ENCODE measurements at places on chromosomes 5 and 9. TPM values are rescaled to one million over a fixed set of nuclear protein-coding genes. Genes with fewer than 3 reads are reported as not detected.

PCDHB14 gene
- total RNA-seq: 6.9 TPM

GAPVD1 gene
- total RNA-seq: 55.3 TPM

PCDHGA12 gene
- total RNA-seq: 3.5 TPM

PLCXD3 gene
- total RNA-seq: 1.3 TPM

GDA gene
- total RNA-seq: not detected

PRR16 gene
- total RNA-seq: not detected

PDE8B gene
- 0.85 TPM for total RNA-seq

FGF1 gene
- total RNA-seq: 0.71 TPM

CDKN2A gene
- not detected for total RNA-seq

DNA sequence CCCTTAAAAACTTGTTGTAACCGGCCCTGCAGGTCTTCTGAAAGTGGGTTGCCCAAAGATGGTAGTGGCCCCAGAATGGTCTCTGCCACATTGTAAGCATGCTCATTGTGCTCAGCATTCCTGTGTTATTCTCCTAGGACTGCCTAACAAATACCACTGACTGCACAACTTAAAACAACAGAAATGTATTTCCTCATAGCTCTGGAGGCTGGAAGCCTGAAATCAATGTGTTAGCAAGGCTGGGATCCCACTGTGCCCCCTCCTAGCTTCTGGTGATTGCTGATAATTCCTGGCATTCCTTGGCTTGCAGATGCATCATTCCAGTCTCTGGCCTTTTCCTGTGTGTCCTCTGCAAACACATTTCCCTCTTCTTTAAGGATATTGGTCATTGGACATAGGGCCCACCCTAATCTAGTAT lies 3.4 kb upstream of the GCNT4 start:
- peaks cover 11% of the 10 kb centered on the region for H3K4me1 ChIP-seq
- no peak overlapping the region for H3K4me3 ChIP-seq
- H3K36me3 ChIP-seq: no peaks in the 10 kb centered on the region
- peaks cover 31% of the 10 kb centered on the region for H3K27me3 ChIP-seq
- DNase-seq: no peak

- peak; percentile 49 for DNase-seq
- no peak overlapping the region for H3K27ac ChIP-seq
- H3K4me1 ChIP-seq: no peaks in the 10 kb centered on the region
- H3K27me3 ChIP-seq: peaks cover 10% of the 10 kb centered on the region
Measured at GRCh38 chr9:101758304-101758930, 20.0 kb upstream of the GRIN3A start.

DNA sequence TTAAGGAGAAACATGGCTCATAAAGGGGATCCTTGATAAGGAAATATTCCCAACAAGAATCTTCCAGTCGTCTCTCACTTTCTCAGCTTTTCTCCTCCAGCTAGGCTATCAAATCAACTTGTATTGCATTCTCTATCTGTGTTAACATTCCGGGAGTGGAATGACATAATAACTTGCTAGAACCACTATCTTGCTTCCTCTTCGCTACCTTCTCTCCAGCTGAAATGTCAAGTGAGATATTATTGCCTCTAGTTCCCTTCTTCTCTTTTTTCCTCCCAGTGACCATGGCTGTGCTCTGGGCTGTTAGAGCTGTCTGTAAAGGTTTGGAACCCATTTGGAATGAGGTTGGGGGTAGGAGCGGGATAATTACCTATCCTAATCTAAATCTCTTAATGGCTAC lies 1329.5 kb upstream of the WWC1 start:
- no peaks in the 10 kb centered on the region for H3K27me3 ChIP-seq
- H3K27ac ChIP-seq: no peak overlapping the region
- no peak for DNase-seq
- no peaks in the 10 kb centered on the region for H3K36me3 ChIP-seq
- H3K4me1 ChIP-seq: no peaks in the 10 kb centered on the region

DNA sequence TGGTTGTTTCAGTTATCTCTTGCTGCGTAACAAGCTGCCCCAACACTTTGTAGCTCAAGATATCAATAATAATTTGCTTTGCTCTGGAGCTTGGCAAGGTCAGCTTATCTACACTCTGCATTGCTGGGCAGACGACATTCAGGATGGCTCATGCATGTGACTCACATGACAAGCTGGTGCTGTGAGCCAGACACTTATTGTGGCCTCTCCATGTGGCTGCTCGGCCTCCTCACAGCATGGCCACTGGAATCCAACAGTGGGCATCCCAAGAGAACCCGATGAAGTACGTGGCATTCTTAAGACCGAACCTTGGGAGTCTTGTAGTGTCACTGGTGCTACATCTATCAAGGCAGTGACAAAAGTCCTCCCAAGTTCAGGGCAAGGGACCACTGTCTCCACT lies 94.2 kb upstream of the MVB12B start:
- H3K27me3 ChIP-seq: peaks cover 28% of the 10 kb centered on the region
- H3K27ac ChIP-seq: no peak overlapping the region
- DNase-seq: no peak
- no peaks in the 10 kb centered on the region for H3K36me3 ChIP-seq
- H3K4me1 ChIP-seq: no peaks in the 10 kb centered on the region

GRCh38 chr5:114909424-114909823 lies 260.3 kb downstream of the TRIM36 start:
- H3K36me3 ChIP-seq: no peaks in the 10 kb centered on the region
- H3K4me3 ChIP-seq: no peak overlapping the region
- H3K27me3 ChIP-seq: no peaks in the 10 kb centered on the region

- no peaks in the 10 kb centered on the region for H3K36me3 ChIP-seq
- no peaks in the 10 kb centered on the region for H3K27me3 ChIP-seq
- no peak overlapping the region for H3K4me3 ChIP-seq
- H3K27ac ChIP-seq: no peak overlapping the region
- H3K4me1 ChIP-seq: no peaks in the 10 kb centered on the region
Measured at GRCh38 chr5:180611140-180611850, 20.0 kb upstream of the SCGB3A1 start.

GRCh38 chr5:58497386-58497785 lies 6.2 kb downstream of the GAPT start:
- no peak for DNase-seq
- H3K27ac ChIP-seq: no peak overlapping the region
- no peak overlapping the region for H3K4me3 ChIP-seq
- H3K4me1 ChIP-seq: no peaks in the 10 kb centered on the region
- no peaks in the 10 kb centered on the region for H3K27me3 ChIP-seq
- no peaks in the 10 kb centered on the region for H3K36me3 ChIP-seq

- H3K36me3 ChIP-seq: no peaks in the 10 kb centered on the region
- peak; percentile 96 for DNase-seq
- no peak overlapping the region for H3K27ac ChIP-seq
- no peak overlapping the region for H3K4me3 ChIP-seq
Measured at GRCh38 chr5:96083361-96083881, 121.8 kb upstream of the ELL2 start.

GRCh38 chr9:114798780-114799427 lies 6.9 kb downstream of the TNFSF15 start:
- no peaks in the 10 kb centered on the region for H3K4me1 ChIP-seq
- H3K27me3 ChIP-seq: no peaks in the 10 kb centered on the region
- H3K27ac ChIP-seq: no peak overlapping the region
- no peak for DNase-seq

DNA sequence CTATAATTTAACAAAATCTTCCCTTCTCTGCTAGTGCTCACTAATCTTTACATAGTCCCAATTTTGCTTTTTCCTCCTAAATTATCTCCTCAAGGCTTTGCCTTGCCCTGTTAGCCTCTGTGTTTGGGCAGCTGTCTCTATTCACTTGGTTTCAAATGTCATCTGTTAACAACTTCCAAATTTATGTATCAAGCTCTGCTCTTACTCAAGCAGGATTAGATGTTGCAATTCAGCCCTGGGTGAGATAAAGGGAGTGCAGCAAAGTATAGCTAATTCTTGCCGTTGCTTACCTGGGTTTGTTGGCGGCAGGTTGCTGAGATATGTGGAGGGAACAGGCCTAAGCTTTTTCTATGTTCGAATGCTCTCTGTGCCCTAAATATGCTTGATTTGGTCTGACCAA lies 483.8 kb downstream of the DMAC1 start:
- H3K36me3 ChIP-seq: no peaks in the 10 kb centered on the region
- no peaks in the 10 kb centered on the region for H3K27me3 ChIP-seq
- no peak for DNase-seq
- H3K27ac ChIP-seq: no peak overlapping the region
- H3K4me3 ChIP-seq: no peak overlapping the region

GRCh38 chr5:35876922-35877321 lies 20.2 kb downstream of the IL7R start:
- no peak overlapping the region for H3K4me3 ChIP-seq
- DNase-seq: peak; percentile 51
- H3K27me3 ChIP-seq: no peaks in the 10 kb centered on the region
- no peaks in the 10 kb centered on the region for H3K36me3 ChIP-seq
- no peaks in the 10 kb centered on the region for H3K4me1 ChIP-seq
- no peak overlapping the region for H3K27ac ChIP-seq

GRCh38 chr5:31995006-31995405 lies 179.1 kb downstream of the GOLPH3 start:
- no peaks in the 10 kb centered on the region for H3K27me3 ChIP-seq
- DNase-seq: no peak
- H3K27ac ChIP-seq: no peak overlapping the region

- H3K4me1 ChIP-seq: peaks cover 3% of the 10 kb centered on the region
- no peaks in the 10 kb centered on the region for H3K36me3 ChIP-seq
- H3K27me3 ChIP-seq: no peaks in the 10 kb centered on the region
- no peak overlapping the region for H3K27ac ChIP-seq
Measured at GRCh38 chr5:115584501-115584900, 17.8 kb downstream of the TICAM2 start.

- peak overlapping the region; percentile 99 for H3K27ac ChIP-seq
- peak; percentile 38 for DNase-seq
- H3K4me1 ChIP-seq: peaks cover 46% of the 10 kb centered on the region
- no peaks in the 10 kb centered on the region for H3K27me3 ChIP-seq
Measured at GRCh38 chr5:172769616-172770373, 1.2 kb downstream of the DUSP1 start.

DNA sequence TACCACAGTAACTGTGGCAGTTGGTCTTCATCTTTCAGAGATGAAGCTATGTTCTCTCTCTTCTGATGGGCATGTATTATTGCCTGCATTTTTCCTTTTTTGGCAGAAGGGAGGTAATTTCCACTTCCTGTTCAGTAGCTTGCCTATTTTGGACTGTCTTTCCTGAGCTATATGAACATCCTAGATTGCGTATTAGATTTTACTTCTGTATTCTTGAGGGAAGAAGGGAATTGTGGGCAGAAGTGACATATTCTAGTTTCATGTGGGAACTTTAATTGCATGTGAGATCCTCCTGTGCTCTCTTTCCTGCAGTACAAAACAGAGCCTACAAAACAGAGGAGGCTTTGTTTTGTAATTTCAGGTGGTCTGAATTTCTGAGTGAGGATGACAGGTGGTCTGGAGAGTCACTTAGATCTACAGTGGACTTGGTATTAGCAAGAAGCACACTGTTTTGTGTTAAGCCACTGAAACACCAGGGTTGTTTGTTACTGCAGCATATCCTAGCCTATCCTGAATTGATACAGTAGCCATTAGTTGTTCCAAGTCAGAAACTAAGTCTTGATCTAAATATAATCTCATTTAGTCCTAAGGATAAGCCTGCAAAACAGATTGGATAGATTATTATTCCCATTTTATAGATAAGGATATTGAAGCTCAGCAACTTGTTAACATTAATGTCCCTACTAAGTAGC lies 68.1 kb downstream of the AOPEP start:
- no peak overlapping the region for H3K4me3 ChIP-seq
- H3K27ac ChIP-seq: no peak overlapping the region
- no peak for DNase-seq
- H3K36me3 ChIP-seq: no peaks in the 10 kb centered on the region
- peaks cover 9% of the 10 kb centered on the region for H3K4me1 ChIP-seq

GRCh38 chr9:95004411-95005277 lies 278.1 kb downstream of the AOPEP start:
- H3K4me3 ChIP-seq: peak overlapping the region; percentile 78
- peaks cover 16% of the 10 kb centered on the region for H3K4me1 ChIP-seq
- H3K36me3 ChIP-seq: no peaks in the 10 kb centered on the region
- peak overlapping the region; percentile 77 for H3K27ac ChIP-seq
- H3K27me3 ChIP-seq: no peaks in the 10 kb centered on the region
- DNase-seq: peak; percentile 59

GRCh38 chr9:12822111-12822510 lies 47.3 kb downstream of the LURAP1L start:
- H3K4me3 ChIP-seq: no peak overlapping the region
- DNase-seq: no peak
- H3K4me1 ChIP-seq: no peaks in the 10 kb centered on the region
- no peaks in the 10 kb centered on the region for H3K36me3 ChIP-seq

DNA sequence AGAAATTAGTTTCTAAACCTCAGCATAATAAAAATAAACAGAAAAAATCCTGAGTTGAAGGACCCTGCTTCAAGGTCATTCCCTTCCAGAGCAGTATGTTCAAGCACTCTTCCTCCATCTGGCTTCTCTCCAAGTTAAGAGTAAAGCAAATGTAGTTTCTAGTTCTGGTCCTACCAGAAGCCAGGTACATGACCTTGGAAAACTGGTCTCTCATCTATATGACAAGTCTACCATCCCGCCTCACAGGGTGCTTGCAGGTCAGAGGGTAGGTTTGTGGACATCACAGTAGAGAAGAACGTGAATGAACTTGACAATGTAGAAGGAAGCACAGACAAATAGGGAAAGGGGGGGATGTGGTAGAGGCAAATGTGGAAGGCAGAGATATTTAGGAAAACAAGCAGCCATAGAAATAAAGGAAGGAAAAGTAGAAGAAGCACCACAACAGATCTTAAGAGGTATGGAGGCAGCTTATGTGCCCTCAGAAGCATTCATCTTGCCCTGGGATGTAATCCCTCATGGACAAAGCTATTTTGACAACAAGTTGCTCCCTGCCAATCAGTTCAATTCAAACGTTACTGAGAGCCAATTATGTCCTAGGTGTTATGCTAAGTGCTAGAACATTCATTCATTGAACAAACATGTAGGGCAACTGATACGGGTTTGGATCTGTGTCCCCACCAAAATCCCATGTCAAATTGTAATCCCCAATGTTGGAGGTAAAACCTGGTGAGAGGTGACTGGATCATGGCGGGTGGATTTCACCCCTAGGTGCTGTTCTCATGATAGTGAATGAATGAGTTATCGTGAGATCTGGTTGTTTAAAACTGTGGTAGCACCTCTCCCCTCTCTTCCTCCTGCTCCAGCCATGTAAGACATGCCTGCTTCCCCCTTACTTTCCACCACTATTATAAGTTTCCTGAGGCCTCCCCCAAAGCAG lies 23.7 kb upstream of the CTNNAL1 start:
- peak; percentile 8 for DNase-seq
- H3K27me3 ChIP-seq: no peaks in the 10 kb centered on the region
- peaks cover 21% of the 10 kb centered on the region for H3K4me1 ChIP-seq
- peak overlapping the region; percentile 50 for H3K27ac ChIP-seq

- H3K4me3 ChIP-seq: no peak overlapping the region
- no peaks in the 10 kb centered on the region for H3K4me1 ChIP-seq
- H3K27ac ChIP-seq: no peak overlapping the region
- DNase-seq: no peak
- no peaks in the 10 kb centered on the region for H3K27me3 ChIP-seq
Measured at GRCh38 chr9:108951578-108951977, 17.4 kb downstream of the ABITRAM start.

- H3K27me3 ChIP-seq: no peaks in the 10 kb centered on the region
- H3K4me1 ChIP-seq: peaks cover 34% of the 10 kb centered on the region
- no peak for DNase-seq
- no peak overlapping the region for H3K27ac ChIP-seq
- H3K4me3 ChIP-seq: no peak overlapping the region
Measured at GRCh38 chr9:88429595-88430430, 41.6 kb downstream of the SPIN1 start.

Measured in A673 (cell line).